ENCODE measurements at places on chromosomes 16 and 17.
A peak's percentile ranks its signal among the peaks of the same experiment; 100 is the strongest.

GRCh38 chr17:75289832-75290337 lies 652 bp upstream of the SLC25A19 start:
- no peak for DNase-seq

DNA sequence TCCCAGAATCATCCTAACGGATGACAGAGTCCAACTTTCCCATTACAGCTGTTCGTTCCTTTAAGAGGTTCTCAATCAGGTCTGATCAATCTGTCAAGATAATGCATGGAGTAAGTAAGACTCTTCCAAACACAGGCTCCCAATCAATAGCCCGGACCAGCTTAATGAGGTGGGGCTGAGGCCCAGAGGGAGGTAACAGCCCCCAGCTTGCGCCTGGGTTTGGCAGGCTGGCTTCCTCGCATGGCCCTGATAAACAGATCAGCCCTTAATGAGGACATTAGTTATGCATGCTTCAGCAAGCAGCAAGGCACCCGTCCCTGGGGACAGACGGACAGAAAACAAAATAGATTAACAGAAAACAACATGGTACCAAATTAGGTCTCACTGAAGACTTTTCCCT lies 145.7 kb downstream of the ZFHX3 start:
- DNase-seq, result no peak

DNA sequence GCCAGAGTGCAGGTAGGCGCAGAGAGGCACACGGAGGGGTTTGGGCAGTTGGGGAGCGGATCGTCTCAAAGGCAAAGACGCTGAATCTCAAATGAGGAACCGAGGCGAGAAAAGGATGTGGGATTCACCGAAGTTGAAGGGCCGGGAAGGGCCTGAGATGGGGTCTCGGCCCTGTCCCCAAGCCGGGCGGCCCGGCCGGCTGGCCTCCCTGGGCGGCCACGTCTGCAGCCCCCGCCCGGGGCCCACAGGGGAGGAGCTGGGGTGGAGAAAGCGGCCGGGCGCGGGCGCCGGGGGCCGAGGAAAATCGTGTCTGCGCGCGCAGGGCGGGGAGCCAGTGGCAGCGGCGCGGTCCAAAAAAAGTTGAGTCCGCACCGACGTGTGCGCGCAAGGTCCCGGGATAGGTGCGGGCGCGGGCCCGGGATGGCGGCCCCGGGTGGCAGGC lies 458 bp downstream of the SLC12A4 start:
- DNase-seq, result no peak

DNA sequence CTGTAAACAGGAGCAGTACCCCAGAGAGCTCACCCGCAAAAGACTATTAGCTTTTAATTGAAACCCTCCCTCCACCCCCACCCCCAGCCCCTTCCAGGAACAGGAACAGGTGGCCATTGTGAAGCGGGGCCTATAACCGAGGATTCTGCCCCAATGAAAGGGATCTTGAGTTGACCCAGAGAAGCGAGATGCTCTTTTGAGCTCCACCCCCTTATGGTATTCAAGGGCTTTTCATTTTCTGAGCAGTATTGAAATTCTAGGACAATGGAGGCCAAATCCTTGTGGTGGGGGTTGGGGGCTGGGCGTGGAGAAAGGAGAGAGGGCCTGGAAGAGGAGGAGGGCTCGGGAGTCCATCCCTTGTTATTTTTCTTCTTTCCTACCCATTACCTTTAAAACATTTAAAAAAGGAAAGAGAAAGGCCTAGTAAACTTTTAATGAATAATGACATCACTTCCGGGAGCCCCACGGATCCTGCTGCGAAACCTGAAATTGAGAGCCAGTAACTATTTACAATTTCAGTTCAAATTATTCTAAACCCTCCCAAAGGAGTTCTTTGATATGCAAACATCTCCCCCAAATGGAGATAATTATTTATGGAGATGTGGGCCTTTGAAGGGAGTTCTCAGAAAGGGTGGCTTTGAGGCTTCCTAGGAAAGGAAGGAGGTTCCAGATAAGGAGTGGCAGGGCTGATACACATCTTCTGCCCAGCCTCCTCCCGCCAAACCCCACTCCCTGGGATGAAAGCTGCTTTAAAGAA lies 30.5 kb downstream of the HS3ST3B1 start:
- no peak for DNase-seq

DNA sequence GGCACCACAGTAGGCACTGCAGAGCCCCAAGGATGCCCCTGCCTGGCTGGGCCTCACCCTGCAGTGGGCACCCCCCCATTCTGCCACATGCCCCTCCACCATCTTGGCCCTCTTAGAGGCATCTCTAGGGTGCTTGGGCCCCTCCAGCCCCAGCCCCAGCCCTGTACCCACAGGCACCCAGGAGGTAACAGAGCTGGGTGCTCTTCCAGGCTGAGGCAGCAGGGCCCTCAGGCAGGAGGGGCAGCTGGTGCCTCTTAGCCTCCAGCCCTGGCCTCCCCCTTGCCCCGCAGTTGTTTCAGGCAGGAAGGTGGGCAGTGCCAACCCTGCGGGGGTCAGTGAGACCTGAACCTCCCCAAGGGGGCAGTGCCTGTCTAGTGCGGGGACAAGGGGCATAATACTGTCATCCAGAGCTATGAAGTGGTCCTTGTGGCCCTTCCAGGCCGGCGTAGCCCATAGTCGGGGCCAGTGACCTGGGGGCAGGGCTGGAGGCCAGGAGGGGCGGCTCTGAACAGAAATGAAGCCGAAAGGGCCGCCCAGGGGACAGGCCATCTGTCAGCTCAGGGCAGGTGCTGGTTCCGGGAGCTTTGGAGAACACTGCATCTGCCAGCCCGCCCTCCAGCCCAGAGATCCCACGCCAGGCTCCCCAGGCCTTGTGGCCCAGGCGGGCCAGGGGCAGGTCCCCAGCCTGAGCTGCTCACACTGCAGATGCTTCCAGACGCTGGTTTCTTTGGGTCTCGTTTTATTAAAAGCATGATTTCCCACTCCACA lies 4.9 kb upstream of the AATK start:
- DNase-seq, result no peak

GRCh38 chr16:85286066-85286831 lies 174.0 kb upstream of the CIBAR2 start:
- peak; percentile 78 for DNase-seq

GRCh38 chr16:56936950-56937349 lies 5.0 kb downstream of the HERPUD1 start:
- no peak for DNase-seq

DNA sequence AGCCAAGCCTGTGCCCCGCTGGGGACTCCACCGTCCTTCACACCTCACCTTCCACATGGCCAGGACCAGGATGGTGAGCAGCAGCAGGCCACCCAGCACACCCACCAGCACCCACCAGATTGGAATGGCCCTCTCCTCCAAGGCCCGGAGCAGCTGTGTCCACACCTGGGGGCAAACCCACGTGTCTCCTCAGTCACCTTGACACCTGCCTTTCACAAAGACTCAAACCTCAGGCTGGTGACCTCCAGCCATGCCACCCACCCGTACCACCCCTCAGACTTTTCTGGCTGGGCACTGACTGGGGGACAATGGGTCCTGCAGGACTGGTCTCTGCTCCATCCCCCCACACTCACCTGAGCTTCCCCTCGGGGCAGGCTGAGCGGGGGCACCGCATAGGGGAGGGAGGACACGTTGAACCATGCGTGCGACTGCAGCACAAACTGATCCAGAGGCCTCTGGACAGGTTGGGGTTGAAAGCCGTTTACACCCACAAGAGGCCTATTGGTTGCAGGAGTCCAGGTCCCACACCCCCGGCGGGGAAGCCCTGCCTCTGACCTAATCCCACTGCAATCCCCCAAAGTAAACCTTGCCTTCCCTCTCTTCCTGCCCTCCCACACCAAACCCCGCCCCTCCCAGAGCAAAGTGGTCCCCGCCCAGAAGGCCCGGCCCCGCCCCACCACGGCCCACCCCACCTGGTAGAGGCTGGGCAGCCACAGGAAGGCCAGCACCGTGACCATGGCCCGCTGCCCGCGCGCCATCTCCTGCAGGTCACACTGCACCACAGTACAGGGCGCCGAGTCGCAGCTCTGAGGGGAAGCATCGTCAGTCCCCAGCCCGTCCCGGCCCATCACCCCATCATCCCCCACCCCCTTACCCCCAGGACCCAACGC lies 10.9 kb upstream of the FAM171A2 start:
- no peak for DNase-seq

GRCh38 chr16:56847173-56847910 lies 17.7 kb upstream of the SLC12A3 start:
- peak; percentile 13 for DNase-seq

GRCh38 chr16:61296305-61296704 lies 739.9 kb downstream of the CDH8 start:
- DNase-seq, result no peak

- DNase-seq, result no peak
Observed at GRCh38 chr17:42266918-42267766, 9.0 kb downstream of the STAT5B start.

- no peak for DNase-seq
Observed at GRCh38 chr17:189444-189843, 8.0 kb upstream of the DOC2B start.

DNA sequence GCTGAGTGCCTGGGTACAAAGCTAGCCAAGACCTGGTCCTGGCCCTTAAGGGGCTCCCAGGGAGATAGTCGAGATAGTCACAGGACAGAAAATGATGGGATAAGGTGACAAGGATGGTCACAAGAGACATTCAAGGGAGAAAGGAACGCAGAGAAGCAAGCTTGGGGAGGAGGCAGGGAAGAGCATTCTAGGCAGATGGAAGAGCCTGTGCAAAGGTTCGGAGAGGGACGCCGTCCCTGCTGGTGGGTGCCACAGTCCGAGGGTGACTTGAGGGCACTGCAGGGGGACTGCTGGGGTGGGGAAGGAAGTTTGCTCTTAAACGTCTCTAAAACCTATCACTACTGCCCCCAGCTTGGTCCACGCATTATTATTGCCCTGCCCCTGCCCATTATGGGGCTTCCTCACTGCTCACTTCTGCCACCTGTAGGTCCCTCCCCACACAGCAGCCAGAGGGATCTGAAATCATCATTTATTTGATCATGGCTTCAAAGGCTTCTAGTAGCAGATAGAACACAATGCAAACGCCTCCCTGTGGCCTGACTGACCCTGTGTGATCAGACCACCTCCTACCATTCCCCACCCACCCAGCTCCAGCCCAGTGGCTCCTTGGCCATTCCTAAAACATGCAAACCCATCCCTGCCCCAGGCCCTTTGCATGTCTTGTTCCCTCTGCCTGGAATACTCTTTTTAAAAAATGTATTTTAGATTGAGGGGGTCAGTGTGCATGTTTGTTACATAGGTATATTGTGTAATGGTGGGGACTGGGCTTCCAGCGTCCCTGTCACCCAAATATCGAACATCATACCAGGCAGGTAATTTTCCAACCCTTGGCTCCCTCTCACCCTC lies 60.3 kb downstream of the RMI2 start:
- no peak for DNase-seq

DNA sequence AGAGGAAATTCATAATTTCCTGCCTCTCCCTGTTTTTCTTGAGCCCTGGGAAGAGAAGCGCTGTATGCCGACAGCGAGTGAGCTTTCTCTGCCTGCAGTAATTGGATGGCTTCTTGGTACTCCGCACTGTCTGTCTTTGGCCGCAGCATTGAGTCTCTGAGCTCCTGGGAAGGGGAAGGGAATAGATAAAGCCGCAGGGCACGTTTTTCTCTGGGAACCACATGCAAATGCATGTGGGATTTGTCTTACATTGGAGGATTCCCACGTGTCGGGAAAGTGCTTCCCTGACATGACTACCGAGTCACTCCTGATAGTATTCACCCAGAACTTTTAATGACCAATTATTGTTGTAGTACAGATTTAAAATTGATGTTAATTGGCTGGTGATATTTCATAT lies 385.9 kb downstream of the CPPED1 start:
- DNase-seq, result no peak

DNA sequence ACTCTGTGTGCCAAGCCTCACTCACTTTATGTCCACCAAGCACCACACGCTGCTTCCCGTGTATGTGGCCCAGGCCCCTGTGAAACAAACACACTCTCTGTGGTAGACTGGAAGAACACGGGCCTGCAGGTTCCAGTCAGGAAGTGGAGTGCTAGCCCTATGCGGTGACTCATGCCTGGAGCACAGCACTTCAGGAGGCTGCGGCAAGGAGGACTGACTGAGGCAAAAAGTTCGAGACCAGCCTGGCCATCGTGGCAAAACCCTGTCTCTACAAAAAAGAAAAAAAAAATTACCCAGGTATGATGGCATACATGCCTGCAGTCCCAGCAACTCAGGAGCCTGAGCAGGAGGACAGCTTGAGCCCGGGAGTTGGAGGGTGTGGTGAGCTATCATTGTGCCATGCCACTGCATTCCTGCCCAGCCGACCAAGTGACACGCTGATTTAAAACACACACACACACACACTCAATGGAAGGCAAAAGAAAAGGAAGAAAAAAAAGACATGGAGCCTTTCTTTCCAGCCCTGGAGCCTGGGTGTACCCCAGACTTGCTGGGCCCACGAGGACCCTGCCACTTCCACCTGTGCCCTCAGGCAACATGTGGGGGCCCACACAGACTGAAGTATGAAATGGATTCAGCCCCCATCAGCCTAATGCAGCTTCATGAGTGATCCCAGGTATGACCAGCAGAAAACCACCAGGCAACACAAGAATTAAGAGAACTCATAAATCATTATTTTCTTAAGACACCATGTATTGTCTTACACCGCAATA lies 126.6 kb downstream of the ANKRD11 start:
- no peak for DNase-seq

GRCh38 chr17:79183293-79184158 lies 108.9 kb downstream of the ENGASE start:
- DNase-seq, result no peak

GRCh38 chr16:65154321-65154720 lies 32.5 kb upstream of the CDH11 start:
- no peak for DNase-seq

GRCh38 chr16:23857256-23857880 lies 21.6 kb downstream of the PRKCB start:
- no peak for DNase-seq

DNA sequence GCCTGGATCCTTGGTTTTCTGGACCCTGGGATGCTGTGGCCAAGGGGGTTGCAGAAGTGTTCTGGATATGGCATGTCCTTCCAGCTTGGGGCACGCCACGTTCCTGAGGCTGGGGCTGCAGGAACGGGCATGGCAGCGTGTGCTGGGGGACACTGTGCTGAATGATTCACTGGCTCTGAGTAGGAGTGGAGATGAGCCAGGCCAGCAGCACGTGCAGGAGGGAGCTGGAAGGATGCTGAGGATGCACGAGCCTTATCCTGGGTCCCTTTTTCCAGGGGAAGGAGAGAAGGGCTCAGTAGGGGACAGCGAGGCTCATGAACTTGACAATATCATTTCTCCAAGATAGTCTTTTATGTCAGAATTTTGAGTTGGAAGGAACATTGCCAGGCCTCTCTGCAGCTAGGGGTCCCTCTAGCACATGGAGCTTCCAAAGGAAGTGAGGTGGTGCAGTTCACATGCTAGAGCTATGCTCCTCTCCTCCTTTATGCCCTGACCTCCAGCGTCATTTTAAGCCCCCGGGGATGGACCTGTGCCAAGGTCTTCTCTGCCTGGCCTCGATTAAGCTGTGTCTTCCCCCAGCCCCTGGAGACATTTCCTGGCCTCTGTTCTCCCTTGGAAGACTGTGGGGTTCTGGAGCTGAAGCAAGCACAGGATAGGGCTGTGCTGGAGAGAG lies 125.9 kb downstream of the OR1D5 start:
- no peak for DNase-seq

DNA sequence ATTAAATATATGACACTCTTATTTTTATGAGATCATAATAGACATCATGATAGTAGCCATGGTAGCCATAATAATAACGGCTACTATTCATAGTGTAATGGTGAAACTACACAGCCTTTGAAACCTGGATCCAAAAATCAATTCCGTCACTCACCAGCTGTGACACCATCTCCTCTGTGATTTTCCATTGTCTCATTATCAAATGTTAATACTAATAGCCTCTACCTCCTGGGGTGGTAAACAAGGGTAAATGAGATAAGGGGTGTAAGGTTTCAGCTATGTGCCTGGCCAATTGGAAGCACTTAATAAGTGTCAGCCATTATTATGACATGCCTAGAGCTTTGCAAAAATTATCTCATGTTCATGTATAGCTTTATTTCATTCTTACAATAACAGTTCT lies 88.6 kb downstream of the CACNG3 start:
- no peak for DNase-seq

Measured in substantia nigra (tissue), 51 donors.